IPS DF 6.9 (cell line): ENCODE measurements at places on chromosomes 2 and 18.

- no peak for DNase-seq
Measured at GRCh38 chr2:11540996-11541692, 7.3 kb downstream of the GREB1 start.

DNA sequence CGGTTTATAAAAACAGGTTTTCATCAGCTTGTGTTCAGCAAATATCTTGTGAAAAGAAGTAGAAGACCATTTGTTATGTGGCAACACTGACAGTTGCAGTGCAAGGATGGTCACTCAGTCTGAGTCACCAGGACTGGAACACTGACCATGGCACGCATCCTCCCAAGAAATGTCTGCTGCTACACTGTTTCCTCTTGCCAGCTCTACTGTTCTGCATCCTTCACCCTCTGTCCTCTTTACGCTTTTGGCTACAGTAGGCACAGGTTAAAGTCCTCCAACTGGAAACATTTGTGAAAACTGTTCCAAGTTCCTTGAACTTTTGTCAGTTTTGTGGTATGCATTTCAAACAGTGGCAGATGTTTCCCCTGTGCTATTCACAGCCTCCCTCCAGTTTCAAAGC lies 39.4 kb downstream of the OSR1 start:
- DNase-seq: no peak

DNA sequence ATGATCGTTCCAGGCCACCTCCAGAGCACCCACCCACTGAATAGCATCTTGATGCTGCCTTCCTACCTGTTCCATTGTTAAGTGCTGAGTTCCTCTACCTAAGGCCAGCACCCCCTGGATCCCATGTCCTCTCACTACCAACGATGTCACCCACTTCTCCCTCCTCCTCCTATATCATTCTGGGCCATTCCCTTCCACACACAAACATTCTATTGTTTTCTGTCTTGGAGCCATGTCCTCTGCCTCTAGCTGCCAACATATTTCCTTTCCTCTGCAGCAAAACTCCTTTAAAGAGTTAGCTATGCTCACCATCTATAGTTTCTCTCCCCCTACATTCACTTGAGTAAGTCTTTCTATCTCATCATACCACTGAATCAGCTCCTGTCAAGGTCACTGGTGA lies 64.0 kb upstream of the ACKR3 start:
- no peak for DNase-seq

GRCh38 chr2:136297994-136298393 lies 180.0 kb upstream of the CXCR4 start:
- no peak for DNase-seq

GRCh38 chr2:175575346-175576258 lies 394.1 kb upstream of the ATP5MC3 start:
- DNase-seq: no peak

DNA sequence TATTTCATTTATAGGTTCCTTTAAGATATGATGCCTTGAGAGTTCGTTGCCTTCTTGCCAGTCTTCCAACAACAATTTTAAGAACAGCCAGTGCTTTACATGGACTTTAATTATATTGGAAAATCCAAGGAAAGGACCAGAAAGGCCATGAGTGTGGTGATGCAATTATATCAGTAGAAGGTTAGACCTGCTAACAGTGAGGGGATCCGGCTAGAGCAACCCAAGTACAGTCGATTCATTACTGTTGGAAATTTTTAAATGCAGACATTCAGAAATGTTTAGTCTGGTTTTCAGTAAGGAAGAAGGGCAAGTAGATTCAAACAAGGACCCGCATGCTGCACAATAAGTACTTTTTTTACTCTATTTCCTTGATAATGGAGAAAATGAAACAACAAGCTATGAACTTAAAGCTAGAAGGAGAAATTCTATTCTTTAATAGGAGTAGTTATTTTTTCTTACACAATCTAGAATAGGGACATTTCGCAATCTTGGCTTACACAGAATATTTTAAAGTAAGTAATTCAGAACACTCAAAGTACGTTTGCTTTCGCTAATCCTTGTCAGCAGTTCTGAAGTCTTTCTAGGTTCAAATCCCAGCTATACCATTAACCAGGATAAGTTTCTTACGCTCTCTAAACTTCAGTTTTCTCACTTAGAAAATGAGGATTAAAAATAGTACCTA lies 405.5 kb downstream of the MEIS1 start:
- no peak for DNase-seq

DNA sequence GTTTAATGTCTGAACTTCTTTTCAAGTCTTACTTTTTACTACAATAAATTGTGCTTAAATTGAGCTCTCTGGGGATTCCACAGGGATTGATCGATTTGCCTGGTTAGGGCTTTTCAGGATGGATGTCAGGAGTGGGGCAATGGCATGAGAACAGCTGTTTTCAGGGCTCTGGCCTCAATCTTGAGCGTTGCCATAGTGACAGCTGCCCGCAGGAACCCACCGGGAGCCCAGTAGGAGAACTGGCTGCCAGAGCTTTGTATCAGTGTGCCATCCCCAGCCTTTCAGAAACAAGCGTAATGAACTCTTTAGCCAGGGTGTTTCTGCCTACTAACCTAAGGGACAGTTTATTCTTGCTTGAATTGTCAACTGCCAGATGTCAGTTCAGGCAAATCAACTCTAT lies 93.5 kb downstream of the GALNT3 start:
- DNase-seq: no peak

GRCh38 chr18:79241755-79242154 lies 154.0 kb upstream of the NFATC1 start:
- no peak for DNase-seq

DNA sequence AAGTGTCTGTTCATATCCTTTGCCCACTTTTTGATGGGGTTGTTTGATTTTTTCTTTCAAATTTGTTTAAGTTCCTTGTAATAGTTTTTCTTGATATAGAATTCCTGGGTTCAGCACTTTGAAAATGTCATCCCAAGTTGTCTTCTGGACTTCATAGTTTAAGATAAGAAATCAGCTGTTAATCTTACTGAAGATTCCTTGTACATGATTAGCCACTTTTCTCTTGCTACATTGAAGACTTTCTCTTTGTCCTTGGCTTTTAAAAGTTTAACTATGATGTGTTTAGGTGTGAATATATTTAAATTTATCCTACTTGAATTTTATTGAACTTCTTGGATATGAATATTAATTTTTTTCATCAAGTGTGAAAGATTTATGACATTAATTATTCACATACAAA lies 387.2 kb upstream of the CWC22 start:
- DNase-seq: no peak

GRCh38 chr2:145599756-145600155 lies 1079.8 kb upstream of the ZEB2 start:
- DNase-seq: no peak

DNA sequence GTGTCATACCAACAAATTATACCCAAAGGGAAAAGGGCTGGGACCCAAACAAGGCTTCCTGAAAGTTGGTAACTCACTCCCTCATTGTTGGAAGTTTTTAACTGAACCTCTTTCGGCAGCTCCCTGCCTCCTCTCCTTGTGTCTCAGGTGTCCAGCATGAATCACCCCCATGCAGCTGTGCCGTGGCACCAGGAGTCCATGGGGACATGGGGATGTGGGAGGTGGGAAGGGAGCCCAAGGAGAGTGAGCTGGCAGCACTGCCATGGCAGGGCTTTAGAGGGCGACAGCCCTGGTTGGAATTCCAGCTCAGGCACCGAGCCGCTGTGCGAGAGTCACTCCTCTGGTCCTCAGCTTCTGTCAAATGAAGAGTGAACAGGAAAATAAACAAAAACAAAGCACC lies 12.5 kb upstream of the GYPC start:
- DNase-seq: no peak

GRCh38 chr2:239263669-239264491 lies 136.9 kb downstream of the HDAC4 start:
- DNase-seq: no peak

GRCh38 chr2:204015118-204015843 lies 78.7 kb downstream of the ICOS start:
- no peak for DNase-seq

DNA sequence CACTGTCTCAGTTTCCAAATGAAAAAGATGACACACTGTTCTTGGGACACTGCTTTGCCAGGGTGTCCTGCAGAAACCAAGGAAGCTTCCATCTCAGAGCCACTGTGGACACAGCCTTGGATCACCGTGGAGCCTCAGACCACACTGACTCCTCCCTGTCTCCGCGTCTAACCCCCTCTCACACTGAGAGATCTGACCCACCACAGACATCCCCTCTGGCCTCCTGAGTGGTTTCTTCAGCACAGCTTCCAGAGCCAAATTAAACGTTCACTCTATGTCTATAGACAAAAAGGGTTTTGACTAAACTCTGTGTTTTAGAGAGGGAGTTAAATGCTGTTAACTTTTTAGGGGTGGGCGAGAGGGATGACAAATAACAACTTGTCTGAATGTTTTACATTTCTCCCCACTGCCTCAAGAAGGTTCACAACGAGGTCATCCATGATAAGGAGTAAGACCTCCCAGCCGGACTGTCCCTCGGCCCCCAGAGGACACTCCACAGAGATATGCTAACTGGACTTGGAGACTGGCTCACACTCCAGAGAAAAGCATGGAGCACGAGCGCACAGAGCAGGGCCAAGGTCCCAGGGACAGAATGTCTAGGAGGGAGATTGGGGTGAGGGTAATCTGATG lies 113.4 kb upstream of the PKDCC start:
- DNase-seq: no peak

DNA sequence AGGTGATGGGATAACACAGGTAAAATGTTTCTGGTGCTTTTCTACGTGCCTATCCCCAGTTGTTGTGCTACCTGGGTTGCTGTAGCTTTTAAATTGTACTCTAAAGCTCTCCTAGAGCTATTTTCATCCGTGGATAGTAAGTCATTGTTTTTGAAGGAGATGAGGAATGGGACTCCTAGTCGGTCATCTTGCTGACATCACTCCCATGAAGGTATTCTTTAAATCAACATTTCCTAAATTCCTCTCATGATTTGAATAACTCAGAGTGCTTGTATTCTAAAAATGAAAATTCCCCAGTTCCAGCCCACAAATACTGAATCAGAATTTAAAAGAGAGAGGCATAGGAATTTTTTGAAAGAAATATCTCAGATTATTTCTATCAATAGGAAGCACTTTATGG lies 44.3 kb downstream of the CCDC148 start:
- DNase-seq: no peak

GRCh38 chr2:224793946-224794345 lies 77.8 kb upstream of the CCDC195 start:
- no peak for DNase-seq
